Stimulated activated CD4-positive, alpha-beta T cell treated with anti-CD3 and anti-CD28 coated beads, Interleukin-15, amount 100 ng/mL, for 48 hours (primary cell): ENCODE measurements at places on chromosomes 16 and 17.
A peak's percentile ranks its signal among the peaks of the same experiment; 100 is the strongest.

- no peak for DNase-seq
These were observed 302.4 kb upstream of the N4BP1 start for GRCh38 chr16:48912360-48912759.

- no peak for DNase-seq
These were observed 4.7 kb upstream of the BEAN1 start for GRCh38 chr16:66422366-66422765.

DNA sequence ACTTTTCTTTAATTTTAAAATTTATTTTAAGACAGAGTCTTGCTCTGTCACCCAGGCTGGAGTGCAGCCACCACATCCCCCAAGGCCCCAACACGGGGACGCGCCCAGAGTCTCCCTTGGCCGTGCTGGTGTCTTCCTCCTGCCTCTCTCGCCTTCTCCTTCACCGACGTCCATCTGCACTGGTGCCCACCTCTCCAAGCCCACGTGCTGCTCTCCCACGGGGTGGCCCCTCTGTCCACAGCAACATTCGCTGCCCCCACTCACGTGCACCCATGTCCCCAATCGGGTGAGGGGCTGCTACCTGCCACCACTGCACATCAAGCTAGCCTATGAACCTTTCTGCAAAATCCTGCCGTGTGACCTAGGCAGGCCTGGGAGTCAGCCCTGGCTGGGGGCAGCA lies 3.1 kb downstream of the TMEM204 start:
- no peak for DNase-seq

GRCh38 chr17:77744066-77744988 lies 214.2 kb upstream of the TNRC6C start:
- DNase-seq: no peak

DNA sequence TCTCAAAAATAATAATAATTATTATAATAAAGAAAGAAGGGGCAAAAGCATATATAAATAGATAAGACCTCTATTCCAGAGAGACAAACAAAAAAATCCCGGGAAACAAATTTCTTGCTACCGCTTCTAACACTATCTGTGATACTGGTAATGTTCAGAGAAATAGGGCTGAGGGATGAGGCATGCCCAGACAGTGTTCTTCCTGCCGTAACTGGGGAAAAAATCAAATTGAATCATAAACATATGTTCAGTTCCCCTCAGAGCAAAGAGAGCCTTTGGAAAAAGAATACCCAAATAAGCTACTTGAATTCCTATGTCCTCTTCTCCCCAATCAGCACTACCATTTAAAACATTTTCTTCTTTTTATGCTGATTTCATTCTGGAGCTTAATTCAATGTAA lies 688.0 kb downstream of the KCNJ2 start:
- no peak for DNase-seq

GRCh38 chr17:38453951-38454421 lies 25.7 kb downstream of the ARHGAP23 start:
- DNase-seq: no peak

- no peak for DNase-seq
These were observed 204.8 kb upstream of the CPHXL start for GRCh38 chr16:75931043-75931442.

DNA sequence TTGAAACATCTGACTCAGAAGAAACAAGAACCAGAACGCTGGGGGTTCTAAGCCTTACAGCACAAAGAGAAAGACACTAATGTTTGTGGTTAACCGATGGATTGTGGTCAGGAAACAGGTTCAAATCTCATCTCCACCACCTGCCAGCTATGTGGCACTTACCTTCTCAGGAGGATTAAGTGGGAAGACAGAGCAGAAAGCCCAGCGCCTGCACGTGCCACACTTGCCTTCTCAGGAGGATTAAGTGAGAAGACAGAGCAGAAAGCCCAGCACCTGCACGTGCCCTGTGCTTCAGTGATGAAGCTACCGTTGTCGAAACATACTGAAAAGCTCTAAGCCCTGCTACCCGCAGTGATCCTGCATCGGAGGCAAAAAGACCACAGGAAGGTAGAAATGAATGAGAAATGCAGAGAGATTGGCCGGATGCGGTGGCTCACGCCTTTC lies 90.6 kb downstream of the NXN start:
- DNase-seq: no peak

DNA sequence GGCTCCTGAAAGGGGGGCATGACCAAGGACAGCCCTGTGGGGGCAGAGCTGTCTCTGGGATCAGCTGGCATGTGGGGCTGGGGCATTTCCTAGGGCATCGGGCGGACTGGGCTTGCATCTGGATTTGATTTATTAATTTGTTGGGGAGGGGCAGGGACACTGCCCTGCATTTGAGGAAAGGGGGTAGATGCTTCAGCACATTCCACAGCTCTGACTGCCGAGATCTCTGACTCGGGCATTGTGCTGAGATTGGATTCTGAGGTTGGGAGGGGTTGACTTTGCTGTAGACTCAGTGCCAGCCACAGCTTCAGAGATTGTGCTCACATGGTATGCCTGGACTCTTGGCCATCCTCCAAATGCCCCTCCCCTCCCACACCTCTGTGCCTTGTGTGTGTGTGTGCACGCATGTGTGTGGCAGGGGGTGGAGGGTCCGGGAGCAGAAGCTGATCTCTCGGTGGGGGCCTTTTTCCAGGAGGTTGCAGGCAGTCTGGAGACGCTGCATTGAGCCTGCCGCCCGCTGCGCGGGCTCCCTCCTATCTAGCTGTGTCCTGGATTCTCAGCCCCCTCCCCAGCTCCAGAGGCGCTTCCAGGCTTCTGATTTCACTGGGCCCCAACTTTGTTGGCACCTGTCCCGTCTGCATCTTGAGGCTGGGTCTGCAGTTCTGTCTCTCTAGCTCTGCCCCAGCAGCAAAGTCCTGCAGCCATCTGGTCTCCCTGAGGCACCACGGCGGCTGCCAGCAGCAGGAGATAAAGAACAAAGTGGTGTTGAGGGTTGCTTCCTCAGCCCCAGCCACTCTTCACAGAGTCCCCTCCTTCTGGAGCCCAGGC lies 14.9 kb downstream of the IGFBP4 start:
- no peak for DNase-seq

GRCh38 chr17:75036643-75037268 lies 10.0 kb downstream of the ATP5PD start:
- peak; percentile 74 for DNase-seq

DNA sequence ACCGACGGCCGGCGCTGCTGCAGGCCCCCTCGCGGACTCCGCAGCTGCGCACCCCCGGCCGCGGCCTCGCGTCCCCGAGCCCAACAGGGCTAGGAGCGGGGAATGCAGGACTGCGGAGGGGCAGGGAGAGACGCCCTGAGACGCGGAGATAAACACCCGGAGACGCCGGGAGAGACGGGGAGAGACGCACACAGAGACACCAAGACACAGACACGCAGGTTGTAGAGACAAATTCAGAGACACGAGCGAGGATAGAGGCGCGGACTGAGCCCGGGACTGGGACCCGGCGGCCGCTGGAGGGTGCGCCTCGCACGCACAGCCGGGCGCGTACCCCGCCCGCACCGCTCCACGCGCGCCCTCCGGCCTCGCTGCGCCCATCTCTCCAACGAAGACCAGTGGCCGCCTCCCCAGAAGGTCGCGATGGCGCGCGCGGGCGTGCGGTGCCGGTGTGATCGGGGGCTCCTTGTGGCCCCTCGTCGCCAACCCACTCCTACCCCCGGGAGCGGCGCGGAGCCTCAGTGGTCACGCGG lies 902 bp downstream of the STAC2 start:
- DNase-seq: no peak
